Kidney epithelial cell (primary cell): ENCODE measurements at places on chromosomes 2 and 18. TPM values are rescaled to one million over a fixed set of nuclear protein-coding genes. Genes with fewer than 3 reads are reported as not detected.

DNA sequence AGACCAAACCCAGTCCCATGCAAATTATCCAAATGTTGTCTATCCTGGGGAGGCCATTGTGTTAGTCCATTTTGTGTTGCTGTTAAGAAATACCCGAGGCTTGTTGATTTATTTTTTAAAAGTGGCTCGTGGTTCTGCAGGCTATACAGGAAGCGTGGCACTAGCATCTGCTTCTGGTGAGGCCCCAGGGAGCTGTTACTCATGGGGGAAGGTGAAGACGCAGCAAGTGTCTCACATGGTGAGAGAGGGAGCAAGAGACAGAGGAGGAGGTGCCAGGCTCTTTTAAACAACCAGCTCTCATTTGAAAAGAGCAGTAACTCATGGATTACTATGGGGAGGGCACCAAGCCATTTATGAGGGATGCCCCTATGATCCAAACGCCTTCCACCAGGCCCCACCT is 80.3 kb upstream of the ARL4C start:
- DNase-seq: no peak

CD207 gene
- total RNA-seq: not detected in 2 replicates

SDC1 gene
- total RNA-seq: 184 and 187 TPM in 2 replicates

GRCh38 chr2:86301711-86302202 is 35.7 kb downstream of the REEP1 start:
- DNase-seq: no peak

GRCh38 chr2:224284134-224284946 is 117.6 kb downstream of the FAM124B start:
- DNase-seq: no peak

ANKRD23 gene
- total RNA-seq: 0.41 and 2.1 TPM in 2 replicates

DNA sequence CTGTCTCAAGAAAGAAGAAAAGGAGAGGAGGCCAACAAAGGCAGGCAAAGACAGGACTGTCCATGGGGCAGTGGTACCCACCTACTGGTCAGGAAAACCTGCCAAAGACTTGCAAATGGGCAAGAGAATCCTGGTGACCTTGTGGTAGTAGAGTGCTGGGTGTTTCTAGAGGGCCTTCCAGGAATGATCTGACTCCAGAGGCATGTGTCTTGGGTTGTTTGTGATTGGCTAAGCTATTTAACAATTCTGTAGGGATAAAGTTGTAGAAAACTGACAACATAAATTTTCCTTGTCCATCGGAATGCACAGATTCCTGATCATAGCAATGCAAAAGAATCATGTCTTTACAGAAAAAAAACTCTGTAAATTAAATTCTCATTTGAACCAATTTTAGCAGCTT is 68.5 kb upstream of the ZNF532 start:
- DNase-seq: no peak

DNA sequence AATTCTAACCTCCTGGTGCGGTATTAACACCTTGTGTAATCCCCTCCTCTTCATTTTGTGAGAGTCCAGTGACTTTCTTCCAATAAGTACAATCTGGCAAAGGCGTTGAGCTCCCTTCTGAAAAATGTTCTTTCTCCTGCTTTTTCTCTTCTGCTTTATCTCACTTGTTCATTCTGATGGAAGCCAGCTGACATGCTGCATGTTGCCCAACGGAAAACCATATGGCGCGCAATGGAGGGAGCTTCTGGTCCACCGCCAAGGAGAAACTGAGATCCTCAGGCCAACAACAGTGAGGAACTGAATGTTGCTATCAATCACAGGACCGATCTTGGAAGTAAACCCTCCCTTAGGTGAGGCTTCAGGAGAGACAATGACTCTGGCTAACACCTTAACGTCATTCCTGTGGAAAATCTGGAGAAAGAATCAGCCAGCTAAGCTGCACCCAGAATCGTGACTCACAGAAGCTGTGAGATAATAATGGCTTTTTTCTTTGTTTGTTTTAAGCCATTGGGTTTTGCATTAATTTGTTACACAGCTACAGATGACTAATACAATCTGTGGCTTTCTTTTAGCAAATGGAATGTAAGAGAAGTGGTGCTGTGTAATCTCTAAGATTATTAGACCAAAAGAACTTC is 1323.9 kb upstream of the DDX18 start:
- DNase-seq: peak; percentile 66

DNA sequence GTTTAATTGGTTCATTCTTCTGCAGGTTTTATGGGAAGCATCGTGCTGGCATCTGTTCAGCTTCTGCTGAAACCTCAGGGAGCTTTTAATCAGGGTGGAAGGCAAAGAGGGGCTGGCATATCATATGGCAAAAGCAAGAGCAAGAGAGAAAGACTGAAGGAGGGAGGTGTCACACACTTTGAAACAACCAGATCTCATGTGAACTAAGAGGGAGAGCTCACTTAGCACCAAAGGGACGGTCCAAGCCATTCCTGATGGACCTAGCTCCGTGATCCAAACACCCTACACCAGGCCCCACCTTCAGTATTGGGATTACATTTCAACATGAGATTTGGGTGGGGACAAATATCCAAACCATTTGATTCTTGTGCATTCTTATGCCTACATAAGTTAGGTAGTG is 563.1 kb downstream of the SPAG16 start:
- no peak for DNase-seq

GRCh38 chr2:4992226-4992625 is 700.0 kb upstream of the SOX11 start:
- DNase-seq: no peak

DSG4 gene
- not detected in 2 replicates for total RNA-seq

STK25 gene
- 271 and 316 TPM in 2 replicates for total RNA-seq

- peak; percentile 56 for DNase-seq
Observed at GRCh38 chr2:230974096-230974913, 21.6 kb upstream of the SPATA3 start.

DNA sequence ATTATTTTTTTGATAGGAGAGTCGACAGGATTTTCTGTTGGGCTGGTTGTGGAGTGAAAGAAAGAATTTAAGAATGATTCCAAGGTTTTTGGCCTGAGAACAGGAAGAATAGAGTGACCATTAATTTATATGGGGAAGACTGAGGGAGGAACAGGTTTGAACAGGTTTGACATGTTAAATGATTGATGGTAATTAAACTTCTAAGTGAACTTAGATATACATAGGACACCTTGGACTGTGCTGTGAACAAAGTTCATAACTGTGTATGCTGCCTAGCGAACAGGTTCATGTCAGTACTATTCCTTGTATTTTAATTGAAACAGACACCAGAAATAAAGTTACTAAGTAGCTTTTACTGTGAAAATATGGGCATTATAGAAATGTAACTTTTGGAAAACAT is 212.0 kb downstream of the SPAG16 start:
- no peak for DNase-seq

DNA sequence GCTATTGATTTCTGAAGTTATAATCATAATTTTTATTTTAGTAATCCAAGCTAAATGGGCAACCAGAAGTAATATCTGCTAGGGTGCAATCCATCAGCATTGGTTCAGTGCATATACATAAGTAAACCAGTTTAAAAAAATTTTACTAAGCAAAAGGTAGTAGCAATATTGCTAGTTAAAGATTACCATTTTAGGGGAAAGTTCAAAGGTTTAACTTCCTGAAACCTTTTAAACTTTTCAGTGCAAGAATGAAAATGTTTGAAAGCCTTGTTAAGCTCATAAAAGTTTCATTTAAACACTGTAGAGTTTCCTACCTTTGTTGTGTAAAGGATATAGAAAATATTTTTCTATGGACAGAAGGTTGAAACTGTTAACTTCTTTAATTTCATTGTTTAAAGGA is 31.0 kb upstream of the EPB41L5 start:
- DNase-seq: no peak

DNA sequence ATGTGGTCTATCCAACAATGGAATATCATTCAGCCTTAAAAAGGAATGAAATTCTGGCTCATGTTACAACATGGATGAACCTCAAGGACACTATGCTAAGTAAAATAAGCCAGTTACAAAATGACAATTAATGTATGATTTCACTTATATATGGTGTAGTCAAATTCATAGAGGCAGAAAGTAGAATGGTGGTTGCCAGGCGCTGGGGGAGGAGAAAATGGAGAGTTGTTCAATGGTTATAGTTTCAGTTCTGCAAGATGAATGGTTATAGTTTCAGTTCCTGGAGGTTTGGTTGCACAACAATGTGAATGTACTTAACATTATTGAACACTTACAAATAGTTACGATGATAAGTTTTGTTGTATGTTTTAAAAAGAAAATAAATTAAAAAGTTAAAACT is 79.2 kb upstream of the IL1R2 start:
- no peak for DNase-seq

VIT gene
- total RNA-seq: not detected in 2 replicates

GRCh38 chr18:46407486-46408166 is 249.4 kb downstream of the LOXHD1 start:
- DNase-seq: no peak

GRCh38 chr2:144560251-144560650 is 40.3 kb upstream of the ZEB2 start:
- DNase-seq: no peak

- no peak for DNase-seq
Observed at GRCh38 chr2:152525277-152525838, 190.4 kb downstream of the FMNL2 start.

GRCh38 chr18:57175532-57175931 is 28.6 kb downstream of the BOD1L2 start:
- no peak for DNase-seq

SFT2D3 gene
- 7.1 and 8.7 TPM in 2 replicates for total RNA-seq

- DNase-seq: no peak
Observed at GRCh38 chr2:221973502-221973901, 325.3 kb downstream of the PAX3 start.

MRPL19 gene
- 56.8 and 64.2 TPM in 2 replicates for total RNA-seq

FAM228B gene
- 11.0 and 12.9 TPM in 2 replicates for total RNA-seq

- DNase-seq: no peak
Observed at GRCh38 chr2:5691221-5691984, 781 bp upstream of the SOX11 start.

- DNase-seq: no peak
Observed at GRCh38 chr18:21300908-21301200, 58.8 kb downstream of the GREB1L start.

DNA sequence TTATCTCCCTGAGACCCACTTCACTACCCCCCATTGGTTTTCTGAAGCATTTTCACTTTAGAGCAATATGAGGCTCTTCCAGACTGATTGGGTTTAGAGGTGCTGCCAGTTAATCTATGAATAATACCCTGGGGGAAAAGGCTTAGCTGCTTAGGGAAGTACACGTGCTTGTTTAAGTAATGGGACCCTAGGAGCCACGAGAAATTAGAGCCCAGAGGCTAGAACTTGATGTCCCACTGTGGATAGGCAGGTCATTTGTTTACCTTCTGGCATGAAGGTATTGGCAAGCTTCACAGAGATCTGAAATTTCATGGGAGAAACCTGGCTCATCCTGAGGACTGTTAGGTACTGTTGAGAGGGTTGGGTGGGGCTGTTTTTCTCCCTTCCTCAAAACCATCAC is 59.7 kb downstream of the CLIP4 start:
- DNase-seq: no peak

DNA sequence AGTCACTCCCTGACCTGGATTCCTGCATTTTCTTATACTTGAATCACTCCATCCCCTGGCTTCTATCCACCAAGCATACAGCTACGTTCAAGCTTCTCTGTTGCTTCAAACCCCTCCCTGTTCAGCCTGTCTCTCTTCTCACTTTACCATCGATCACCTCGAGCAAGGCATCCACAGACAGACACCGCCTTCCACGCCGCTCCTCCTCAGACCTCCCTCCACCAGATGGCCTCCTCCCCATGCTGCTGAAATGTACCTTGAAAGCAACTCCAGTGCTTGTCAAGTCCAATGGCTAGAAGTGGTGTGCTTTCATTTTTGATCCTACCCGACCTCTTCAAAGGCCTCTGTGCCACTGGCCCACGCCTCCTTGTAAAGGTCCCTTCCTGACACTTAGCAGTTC is 131.3 kb upstream of the ACAA2 start:
- no peak for DNase-seq

DNA sequence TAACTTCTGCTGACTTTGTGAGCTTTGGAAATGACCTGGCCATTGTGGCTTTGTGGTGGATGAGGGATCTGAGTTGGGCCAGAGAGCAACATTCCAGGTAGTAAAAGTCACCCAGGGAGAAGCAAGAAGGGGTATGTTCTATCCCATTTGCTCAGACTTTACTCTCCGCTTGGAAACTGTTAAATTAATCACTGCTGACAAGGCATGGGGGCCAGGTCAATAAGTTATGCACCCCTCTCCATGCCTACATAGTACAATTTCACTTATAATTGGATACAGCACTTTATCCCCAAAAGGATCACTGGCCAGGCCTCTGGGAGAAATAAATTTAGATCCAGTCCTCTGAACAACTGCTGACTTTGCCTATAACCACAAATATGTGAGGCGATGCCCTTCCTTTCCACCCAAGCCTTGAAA is 92.1 kb downstream of the RPRM start:
- peak; percentile 61 for DNase-seq

DNA sequence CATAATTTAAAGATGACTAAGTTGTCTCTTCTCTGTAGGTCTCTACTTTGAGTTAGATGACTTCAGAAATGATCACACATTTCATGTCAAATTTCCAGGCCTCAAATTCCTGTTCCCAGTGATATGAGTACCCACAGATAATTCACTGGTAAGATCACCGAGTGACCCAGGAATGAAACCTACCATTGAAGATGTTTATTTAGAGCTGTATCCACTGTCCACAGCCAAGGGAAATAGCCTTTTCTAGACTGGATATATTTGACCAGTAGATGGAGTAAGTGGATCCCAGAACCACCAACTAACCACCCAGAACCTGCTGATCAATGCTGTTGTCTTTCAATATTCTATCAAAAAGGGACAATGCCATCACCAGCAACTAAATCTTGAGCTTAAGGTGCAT is 238.8 kb downstream of the SLC8A1 start:
- no peak for DNase-seq

DNA sequence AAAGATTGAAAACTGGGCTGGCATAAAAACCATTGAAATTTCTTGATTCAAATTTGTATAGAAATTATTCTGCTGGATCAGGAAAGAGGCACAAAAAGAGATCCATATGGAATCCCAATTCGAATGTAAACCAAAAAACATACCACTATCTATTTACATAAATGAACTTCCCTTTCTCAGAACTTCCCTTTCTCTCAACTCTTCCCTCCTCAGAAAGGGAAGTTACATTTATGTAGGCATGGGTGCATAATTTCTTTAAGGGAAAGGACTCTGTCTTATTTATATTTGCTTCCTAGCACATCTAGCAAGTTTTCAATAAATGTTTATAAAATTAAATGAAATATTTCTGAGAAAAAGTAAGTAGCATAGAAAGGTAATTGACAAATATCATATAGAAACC is 398.1 kb upstream of the ATP5MC3 start:
- DNase-seq: no peak

DNA sequence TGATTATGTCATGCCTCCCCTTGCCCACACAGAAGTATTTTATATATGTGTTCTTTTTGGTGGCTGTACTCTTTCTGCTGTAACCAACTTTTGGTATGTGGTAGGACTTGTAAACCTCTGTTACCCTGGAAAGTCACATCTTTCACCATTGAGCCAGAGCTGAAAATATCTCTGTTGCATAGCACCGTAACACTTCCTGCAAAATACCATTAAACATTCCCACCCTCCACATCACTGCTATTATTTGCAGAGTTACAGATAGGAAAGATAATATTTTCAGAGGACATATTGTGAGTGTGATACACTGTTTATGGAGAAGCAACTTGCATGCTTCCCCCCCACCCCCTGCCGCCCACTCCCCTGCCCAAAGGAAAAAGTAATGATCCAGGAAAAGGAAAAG is 44.8 kb downstream of the CAB39 start:
- no peak for DNase-seq
